ENCODE measurements at places on chromosomes 3 and 15.

- no peak for DNase-seq
Observed at GRCh38 chr3:23874359-23875112, 42.3 kb downstream of the NKIRAS1 start.

DNA sequence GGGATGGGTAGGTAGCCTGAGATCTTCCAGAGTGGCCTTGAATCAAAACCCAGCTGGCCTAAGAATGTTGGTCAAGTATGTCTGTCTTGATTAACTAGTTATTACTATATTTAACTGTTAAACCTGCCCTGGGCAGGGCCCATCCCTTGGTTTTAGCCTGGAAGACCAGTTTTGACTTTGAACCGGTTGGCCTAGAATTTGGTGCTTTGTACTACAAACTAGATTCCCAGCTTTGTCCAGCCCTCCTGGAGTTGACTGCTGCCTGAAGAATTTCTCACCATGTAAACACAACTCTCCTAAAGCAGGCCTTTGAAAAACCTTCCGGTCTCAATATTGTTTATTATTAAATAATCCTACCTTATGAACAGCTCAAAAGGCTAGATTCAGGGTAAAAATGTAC lies 16.0 kb downstream of the C15orf62 start:
- DNase-seq: no peak

GRCh38 chr3:65854606-65855304 lies 184.0 kb downstream of the MAGI1 start:
- DNase-seq: no peak

DNA sequence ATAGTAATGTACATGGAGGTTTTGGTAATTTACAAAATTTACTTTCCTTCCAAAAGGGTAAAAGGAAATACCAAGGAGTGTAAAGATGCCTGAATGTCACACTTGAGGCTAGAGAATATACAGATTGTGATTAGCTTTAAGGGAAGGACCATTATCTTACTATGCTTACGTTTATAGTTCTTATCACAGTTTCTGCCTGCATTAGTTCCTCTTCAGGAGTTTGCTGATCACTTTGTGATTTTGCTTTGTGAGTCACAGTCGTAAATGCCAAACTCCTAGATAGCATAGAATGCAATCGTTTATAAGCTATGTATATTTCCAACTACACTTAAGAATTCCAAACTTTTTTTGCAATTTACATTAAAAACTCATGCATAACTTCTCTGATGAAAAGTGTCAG lies 1034.6 kb downstream of the DIPK2A start:
- DNase-seq: no peak

GRCh38 chr3:115280506-115280905 lies 133.4 kb upstream of the ZBTB20 start:
- no peak for DNase-seq
